Liver (tissue), 10 donors: ENCODE measurements at places on chromosomes 3 and 15.

DNA sequence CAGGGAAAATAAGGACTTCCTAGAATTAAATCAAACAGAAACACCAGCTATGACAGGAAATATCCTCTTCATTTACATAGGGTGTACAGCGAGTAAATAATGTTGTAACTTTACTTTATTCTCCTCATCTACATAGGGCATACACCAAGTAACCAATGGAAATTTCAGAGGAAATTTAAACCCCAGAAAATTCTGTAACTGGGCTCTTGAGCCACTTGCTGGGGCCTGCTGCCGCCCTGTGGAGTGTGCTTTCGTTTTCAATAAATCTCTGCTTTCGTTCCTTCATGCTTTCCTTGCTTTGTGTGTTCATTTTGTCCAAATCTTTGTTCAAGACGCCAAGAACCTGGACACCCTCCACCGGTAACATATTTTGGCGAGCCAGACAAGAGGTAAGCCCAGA lies 990.4 kb upstream of the CADM2 start:
- H3K36me3 ChIP-seq: no peaks in the 10 kb centered on the region
- no peak for DNase-seq
- H3K4me1 ChIP-seq: no peaks in the 10 kb centered on the region
- H3K27ac ChIP-seq: no peak overlapping the region
- H3K4me3 ChIP-seq: no peak overlapping the region
- no peaks in the 10 kb centered on the region for H3K27me3 ChIP-seq

DNA sequence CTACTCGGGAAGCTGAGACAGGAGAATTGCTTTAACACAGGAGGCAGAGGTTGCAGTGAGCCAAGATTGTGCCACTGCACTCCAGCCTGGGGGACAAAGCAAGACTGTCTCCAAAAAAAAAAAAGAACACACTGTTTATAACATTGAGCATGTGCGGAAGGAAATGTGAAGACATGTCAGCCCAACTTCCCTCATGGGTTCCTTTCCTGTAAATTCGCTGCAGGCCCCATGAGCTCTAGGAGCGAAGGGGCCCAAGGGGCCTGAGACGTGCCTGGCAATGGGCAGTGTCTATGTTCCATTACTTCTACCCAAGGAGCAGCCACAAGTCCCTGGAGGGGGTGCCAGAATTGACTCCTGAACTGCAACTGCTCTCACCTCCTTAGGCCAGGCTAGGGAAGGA lies 3.2 kb downstream of the PFKFB4 start:
- no peaks in the 10 kb centered on the region for H3K27me3 ChIP-seq
- no peak overlapping the region for H3K4me3 ChIP-seq
- no peaks in the 10 kb centered on the region for H3K36me3 ChIP-seq
- no peak overlapping the region for H3K27ac ChIP-seq
- peaks cover 8% of the 10 kb centered on the region for H3K4me1 ChIP-seq
- no peak for DNase-seq

- no peaks in the 10 kb centered on the region for H3K4me1 ChIP-seq
- H3K27me3 ChIP-seq: no peaks in the 10 kb centered on the region
- H3K36me3 ChIP-seq: no peaks in the 10 kb centered on the region
- no peak for DNase-seq
- H3K4me3 ChIP-seq: no peak overlapping the region
- H3K27ac ChIP-seq: no peak overlapping the region
Measured at GRCh38 chr3:178982137-178982536, 89.5 kb downstream of the ZMAT3 start.

DNA sequence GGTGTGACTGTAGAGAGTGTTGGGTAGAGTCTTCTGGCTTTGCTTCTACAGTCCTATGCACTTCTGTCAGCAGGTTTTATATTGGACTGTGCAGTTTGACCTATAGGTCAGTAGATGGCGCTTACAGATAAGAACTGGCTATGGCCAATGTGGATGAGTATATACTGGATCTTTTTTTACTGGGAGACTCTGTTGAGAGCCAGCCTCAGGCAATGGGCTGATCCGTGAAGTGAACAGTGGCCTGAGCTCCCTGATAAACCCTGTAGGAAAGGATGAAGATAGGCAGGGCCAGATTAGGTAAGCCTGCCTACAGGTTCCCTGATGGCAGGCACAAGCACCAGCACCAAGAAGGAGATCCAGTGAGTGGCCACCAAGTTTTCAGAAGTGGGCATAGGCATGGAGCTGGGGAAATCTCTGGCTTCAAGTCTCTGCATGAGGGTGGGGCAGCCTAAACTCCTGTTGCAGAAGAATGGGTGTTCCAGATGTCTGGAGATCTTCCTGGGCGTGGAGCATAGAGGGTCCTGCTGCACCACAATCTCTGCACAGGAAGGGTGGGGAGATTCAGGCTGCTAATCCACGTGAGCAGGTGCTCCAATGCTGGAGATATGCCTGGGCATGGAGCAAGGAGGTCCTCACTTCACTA lies 326.0 kb upstream of the SGO1 start:
- H3K4me3 ChIP-seq: no peak overlapping the region
- no peak for DNase-seq
- H3K36me3 ChIP-seq: no peaks in the 10 kb centered on the region
- no peak overlapping the region for H3K27ac ChIP-seq

GRCh38 chr3:108329947-108330346 lies 33.6 kb downstream of the HHLA2 start:
- no peak overlapping the region for H3K27ac ChIP-seq
- H3K4me3 ChIP-seq: no peak overlapping the region
- no peaks in the 10 kb centered on the region for H3K27me3 ChIP-seq
- no peaks in the 10 kb centered on the region for H3K4me1 ChIP-seq
- DNase-seq: no peak

DNA sequence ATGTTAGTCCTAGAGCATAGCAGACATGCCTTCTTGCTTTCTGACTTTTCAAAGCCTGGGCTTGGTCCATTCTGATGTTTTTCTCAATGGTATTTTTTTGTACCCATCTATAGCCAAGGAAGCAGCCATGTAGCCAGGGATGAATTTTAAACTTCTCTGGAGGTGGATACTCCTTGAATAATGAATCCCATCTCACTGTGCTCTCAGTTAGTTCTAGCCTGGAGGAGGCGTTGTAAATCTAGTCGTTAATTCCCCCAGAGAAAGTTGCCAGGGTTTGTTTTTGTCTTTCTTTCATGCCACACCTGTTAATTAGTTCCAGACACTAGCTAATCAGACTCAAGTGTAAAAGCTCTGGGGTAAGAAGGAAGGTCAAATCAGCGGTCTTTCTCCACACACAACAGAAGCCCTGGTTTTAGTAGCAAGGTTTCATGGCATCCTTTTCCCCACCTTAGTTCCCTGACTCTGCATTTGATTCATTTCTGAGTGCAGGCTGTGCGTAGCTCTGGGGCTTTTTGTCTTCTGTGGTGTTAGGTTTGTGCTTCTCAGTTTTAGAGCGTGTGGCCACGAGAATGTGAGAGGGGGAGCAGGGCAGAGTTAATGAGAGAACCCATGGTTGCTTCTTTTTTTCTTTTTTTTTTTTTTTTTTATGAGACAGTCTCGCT lies 19.7 kb downstream of the PTPRG start:
- H3K4me1 ChIP-seq: peaks cover 2% of the 10 kb centered on the region
- H3K27ac ChIP-seq: no peak overlapping the region
- no peaks in the 10 kb centered on the region for H3K27me3 ChIP-seq
- no peak for DNase-seq
- no peaks in the 10 kb centered on the region for H3K36me3 ChIP-seq

GRCh38 chr15:51718746-51719145 lies 18.7 kb downstream of the LYSMD2 start:
- no peak for DNase-seq
- H3K27ac ChIP-seq: no peak overlapping the region
- H3K27me3 ChIP-seq: no peaks in the 10 kb centered on the region
- H3K36me3 ChIP-seq: peaks cover 5% of the 10 kb centered on the region
- H3K4me1 ChIP-seq: peaks cover 2% of the 10 kb centered on the region

GRCh38 chr3:181487236-181487978 lies 224.3 kb upstream of the SOX2 start:
- H3K27ac ChIP-seq: no peak overlapping the region
- no peaks in the 10 kb centered on the region for H3K36me3 ChIP-seq
- no peaks in the 10 kb centered on the region for H3K27me3 ChIP-seq
- peaks cover 10% of the 10 kb centered on the region for H3K4me1 ChIP-seq
- no peak overlapping the region for H3K4me3 ChIP-seq

- H3K36me3 ChIP-seq: no peaks in the 10 kb centered on the region
- no peak overlapping the region for H3K4me3 ChIP-seq
- no peaks in the 10 kb centered on the region for H3K27me3 ChIP-seq
- H3K4me1 ChIP-seq: no peaks in the 10 kb centered on the region
Measured at GRCh38 chr3:117515309-117515708, 805.7 kb downstream of the TUSC7 start.

- H3K27ac ChIP-seq: no peak overlapping the region
- H3K27me3 ChIP-seq: no peaks in the 10 kb centered on the region
- no peak for DNase-seq
- peaks cover 36% of the 10 kb centered on the region for H3K4me1 ChIP-seq
- H3K36me3 ChIP-seq: no peaks in the 10 kb centered on the region
- no peak overlapping the region for H3K4me3 ChIP-seq
Measured at GRCh38 chr3:20046556-20046955, 6.3 kb downstream of the KAT2B start.

GRCh38 chr3:179771797-179772196 lies 119.0 kb downstream of the USP13 start:
- H3K27me3 ChIP-seq: no peaks in the 10 kb centered on the region
- H3K36me3 ChIP-seq: peaks cover 2% of the 10 kb centered on the region
- no peak overlapping the region for H3K4me3 ChIP-seq
- no peak for DNase-seq

DNA sequence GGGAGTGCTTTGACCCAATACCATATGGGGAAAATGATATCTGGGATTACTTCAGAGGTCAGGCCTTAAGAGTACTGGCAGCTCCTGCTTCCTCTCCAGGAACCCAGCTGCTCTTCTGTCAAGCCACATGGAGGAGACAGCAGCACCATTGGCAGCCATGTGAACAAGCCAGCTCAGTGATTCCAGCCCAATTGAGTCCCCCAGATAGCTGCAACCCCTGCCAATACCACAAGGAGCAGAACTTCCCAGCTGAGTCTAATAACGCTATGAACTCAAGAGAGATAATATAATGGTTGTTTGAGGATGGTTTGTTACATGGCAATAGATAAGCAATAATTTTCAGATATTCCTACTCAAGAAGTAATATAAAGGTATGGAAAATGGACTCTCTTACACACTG lies 126.8 kb upstream of the CPNE4 start:
- no peak overlapping the region for H3K4me3 ChIP-seq
- DNase-seq: no peak
- no peak overlapping the region for H3K27ac ChIP-seq
- H3K27me3 ChIP-seq: no peaks in the 10 kb centered on the region
- H3K36me3 ChIP-seq: no peaks in the 10 kb centered on the region

- DNase-seq: no peak
- H3K4me1 ChIP-seq: peaks cover 43% of the 10 kb centered on the region
- no peaks in the 10 kb centered on the region for H3K27me3 ChIP-seq
- H3K4me3 ChIP-seq: peak overlapping the region; percentile 90
- peak overlapping the region; percentile 88 for H3K27ac ChIP-seq
Measured at GRCh38 chr15:73632670-73633058, 525 bp downstream of the NPTN start.

DNA sequence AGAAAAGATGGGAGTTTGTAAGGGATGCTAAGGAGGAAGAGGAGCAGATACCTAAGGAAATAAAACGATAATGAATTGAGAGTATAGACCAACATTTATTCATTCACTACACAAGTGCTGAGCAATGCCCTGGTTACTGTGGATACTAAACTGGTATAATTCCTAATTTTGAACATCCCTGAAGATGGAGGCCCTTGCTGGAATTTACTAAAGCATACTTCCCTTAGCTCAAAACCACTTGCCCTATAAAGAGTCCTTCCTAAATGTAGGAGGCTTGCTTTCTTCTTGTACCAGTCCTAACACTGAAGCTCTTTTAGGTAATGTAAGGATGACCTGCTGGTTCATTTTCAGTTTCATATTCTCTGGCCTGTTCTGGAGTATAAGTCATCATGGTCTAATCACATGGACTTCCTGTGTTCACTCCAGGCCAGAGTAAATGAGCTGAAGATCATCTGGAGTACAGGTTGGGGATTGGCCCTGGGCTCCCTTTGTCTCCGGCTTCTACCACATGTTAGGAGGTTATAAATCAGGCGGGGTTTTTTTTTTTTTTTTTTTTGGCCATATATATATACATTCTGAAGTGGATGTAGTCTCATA lies 40.1 kb upstream of the MTMR10 start:
- no peaks in the 10 kb centered on the region for H3K36me3 ChIP-seq
- H3K4me1 ChIP-seq: no peaks in the 10 kb centered on the region
- H3K27me3 ChIP-seq: no peaks in the 10 kb centered on the region
- H3K27ac ChIP-seq: no peak overlapping the region
- H3K4me3 ChIP-seq: no peak overlapping the region
- no peak for DNase-seq

DNA sequence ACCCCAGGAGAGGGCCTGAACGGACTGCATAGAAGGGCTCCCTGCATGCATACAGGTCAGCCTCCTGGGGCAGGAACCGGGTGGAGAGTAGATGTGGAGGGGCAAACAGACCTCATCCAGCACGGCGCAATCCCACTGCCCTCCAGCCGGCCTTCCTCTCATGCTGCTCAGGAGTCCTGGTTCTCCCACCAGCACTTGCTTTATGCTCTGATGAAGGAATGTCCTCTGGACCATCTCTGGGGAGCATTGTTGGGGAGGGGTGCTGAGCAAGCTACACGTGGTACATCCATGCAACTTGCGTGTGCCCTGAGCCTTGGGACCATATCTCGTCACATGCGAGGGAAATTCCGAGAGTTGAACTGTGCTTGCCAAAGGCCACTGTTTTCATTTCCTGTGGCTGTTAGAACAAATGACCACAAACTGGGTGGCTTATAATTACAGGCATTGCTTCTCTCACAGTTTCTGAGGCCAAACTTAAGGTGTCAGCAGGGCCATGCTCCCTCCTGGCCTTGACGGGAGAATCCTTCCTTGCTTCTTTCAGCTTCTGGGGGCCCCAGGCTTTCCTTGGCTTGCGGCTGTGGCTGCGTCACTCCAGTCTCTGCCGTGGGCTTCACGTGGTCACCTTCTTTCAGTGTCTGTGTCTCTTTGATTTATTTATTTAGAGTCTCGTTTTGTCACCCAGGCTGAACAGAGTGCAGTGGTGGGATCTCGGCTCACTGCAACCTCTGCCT lies 12.2 kb downstream of the SELENOS start:
- DNase-seq: no peak
- no peaks in the 10 kb centered on the region for H3K4me1 ChIP-seq
- no peak overlapping the region for H3K4me3 ChIP-seq

GRCh38 chr3:39141171-39141995 lies 12.0 kb downstream of the CSRNP1 start:
- no peak overlapping the region for H3K4me3 ChIP-seq
- no peaks in the 10 kb centered on the region for H3K27me3 ChIP-seq
- DNase-seq: no peak
- H3K36me3 ChIP-seq: peaks cover 22% of the 10 kb centered on the region
- H3K4me1 ChIP-seq: peaks cover 25% of the 10 kb centered on the region
